ENCODE measurements at places on chromosomes 6 and 20.

- no peak for DNase-seq
Measured at GRCh38 chr20:17471606-17472187, 59.5 kb downstream of the BFSP1 start.

DNA sequence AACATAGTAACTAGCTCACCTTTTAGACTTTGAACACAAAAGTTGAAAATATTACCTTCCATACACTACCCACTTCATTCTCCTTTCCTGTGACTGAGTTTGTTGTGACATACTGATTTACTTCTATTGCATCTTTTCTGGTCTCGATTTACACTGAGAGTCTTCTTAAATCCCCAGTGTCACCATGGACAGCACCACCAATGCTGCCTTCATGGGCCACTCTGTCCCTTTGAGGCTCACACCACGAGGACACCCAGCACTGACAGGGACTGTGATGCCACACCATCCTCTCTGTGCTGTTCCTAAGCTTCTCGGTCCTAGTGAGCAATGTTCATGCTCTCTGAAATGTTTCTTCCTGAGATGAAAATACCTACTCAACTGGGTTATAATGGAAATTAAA is 337.1 kb upstream of the IRAK1BP1 start:
- no peak for DNase-seq

DNA sequence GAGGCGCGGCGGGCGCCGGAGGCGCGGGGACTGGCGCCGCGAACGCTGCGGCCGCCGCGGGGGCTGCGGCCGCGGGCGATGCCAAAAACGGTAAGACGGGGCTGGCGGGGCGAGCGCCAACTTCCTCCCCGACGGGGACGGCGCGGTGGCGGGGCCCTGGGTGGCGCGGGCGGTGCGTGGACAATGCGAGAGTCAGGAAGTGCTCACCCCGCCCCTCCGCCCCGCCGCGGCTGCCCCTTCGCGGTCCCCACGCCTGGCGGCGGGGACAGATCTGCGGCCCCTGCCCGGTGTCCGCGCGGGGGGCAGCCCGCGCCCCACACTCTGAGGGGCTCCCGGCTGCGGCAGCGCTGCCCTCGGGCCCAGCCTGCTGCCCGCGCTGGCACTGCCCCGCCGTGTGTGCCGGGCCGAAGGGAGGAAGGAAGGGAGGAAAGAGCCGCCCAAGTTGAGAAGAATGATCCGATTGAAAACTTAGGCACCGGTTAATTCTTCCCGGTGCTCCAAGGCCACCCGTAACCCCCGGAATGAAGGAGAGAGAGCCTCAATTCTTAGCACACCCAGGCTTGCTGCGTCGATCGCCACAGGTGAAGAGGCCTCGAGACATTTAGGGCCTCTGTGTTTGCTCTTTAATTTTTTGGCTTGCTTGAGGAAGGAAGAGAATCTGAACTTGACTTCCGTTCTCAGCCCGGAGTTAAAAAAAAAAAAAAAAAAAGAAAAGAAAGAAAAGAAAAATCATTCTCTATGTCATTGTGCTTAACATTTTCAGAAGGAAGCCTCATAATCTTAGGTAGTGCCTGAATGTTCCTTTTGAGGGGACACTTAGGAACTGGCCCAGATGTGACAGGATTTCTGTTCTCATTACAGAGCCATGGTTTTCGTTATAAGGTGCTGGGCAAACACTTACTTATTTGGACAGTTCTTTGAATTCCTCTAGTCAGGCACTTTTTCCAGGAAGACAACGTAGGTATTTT is 982 bp downstream of the HECA start:
- peak; percentile 68 for DNase-seq

DNA sequence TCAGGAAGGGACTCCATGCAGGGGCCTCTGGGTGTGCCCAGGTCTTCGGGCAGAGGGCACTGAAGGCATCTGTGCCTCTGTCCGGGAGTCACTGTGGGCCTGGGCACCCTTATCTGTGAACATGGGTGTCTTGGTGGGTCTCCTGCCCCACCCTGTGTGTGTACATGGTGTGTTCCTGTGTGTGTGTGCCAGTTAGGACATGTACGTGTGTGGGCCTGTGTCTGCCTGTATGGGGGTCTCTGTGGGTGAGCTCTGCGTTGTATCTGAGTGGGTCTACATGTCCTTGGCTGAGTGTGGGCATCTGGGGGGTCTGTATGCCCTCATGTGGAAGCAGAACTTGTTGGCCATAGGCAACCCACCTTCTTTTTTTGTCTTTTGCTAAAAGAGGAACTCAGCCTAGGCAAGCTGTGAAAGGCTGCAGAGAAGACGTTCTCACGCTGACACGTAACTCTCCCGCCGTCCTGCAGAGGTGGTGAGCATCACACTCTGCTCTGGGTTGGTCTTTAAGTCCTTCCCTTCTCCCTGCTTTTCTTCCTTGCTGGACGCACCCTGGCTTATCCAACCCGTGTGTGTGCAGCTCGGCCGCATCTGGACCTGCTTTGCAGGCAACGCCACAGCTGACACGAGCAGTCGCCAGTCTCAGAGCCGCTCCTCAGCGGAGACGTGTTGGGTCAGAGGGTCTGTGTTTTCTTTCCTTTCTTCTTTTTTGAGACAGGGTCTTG is 532 bp upstream of the NPBWR2 start:
- peak; percentile 24 for DNase-seq

GRCh38 chr6:44696686-44697085 is 309.2 kb downstream of the CDC5L start:
- DNase-seq: no peak

Data from left hindlimb (tissue), 1 donor.